Ovary (tissue), 10 donors: ENCODE measurements at places on chromosomes 2 and 18.

DNA sequence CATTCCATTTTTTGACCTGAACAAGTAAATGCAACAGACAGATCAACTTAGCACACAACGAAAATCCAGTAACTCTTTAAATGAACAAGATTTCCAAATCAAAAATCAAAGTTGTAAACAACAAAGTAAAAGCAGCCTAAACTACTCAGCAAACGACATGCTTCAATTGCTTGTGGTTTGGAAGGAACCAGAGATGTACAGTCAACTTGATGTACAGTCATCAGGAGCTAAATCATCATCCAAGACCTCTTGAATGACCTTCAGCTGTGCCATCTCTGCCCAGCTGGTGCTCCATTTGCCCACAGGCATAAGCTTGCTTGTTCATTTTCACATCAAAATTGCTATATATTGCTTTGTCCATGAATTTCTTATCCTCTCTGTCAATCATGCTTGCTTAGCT is 109.8 kb downstream of the UPP2 start:
- no peak for DNase-seq
- H3K4me3 ChIP-seq = no peak overlapping the region
- no peak overlapping the region for H3K27ac ChIP-seq
- no peaks in the 10 kb centered on the region for H3K27me3 ChIP-seq
- no peaks in the 10 kb centered on the region for H3K4me1 ChIP-seq
- no peaks in the 10 kb centered on the region for H3K36me3 ChIP-seq

DNA sequence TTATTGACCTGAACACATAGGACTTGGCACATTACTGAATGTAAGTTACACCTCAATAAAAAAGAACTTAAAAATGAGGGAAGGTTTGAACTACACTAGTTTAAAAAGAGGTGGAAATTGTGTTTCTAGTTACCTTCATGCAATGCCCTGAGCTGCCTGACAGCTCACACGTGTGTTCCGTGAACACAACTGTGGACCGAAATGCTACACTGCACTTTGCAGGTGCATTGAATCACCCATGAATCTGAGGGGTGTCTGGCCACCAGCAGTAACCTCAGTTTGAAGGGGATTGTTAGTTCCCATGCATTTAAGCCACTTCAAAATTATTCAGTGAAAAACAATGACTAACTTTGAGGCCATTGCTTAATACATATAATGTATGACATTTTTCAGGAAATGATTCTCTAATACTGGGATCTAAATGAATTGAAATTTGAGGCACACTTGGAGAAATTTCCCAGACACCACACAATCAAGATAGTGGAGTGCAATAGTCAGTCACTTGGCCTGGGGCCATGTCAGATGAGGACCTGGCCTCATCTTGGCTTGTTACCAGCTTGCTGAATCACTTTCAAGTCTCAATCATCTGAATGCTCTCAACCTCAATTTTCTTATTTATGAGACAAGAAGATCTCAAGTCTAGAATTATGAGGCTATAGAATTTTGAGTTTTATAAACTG is 59.3 kb downstream of the MYL12B start:
- DNase-seq = no peak
- H3K27me3 ChIP-seq = no peaks in the 10 kb centered on the region
- no peak overlapping the region for H3K27ac ChIP-seq
- H3K4me1 ChIP-seq = no peaks in the 10 kb centered on the region
- H3K4me3 ChIP-seq = no peak overlapping the region
- no peaks in the 10 kb centered on the region for H3K36me3 ChIP-seq

- no peak overlapping the region for H3K27ac ChIP-seq
- H3K4me1 ChIP-seq = no peaks in the 10 kb centered on the region
- no peak overlapping the region for H3K4me3 ChIP-seq
- H3K27me3 ChIP-seq = no peaks in the 10 kb centered on the region
- no peak for DNase-seq
- no peaks in the 10 kb centered on the region for H3K36me3 ChIP-seq
Observed at GRCh38 chr2:233811087-233811486, 33.0 kb downstream of the MROH2A start.

GRCh38 chr18:45920367-45920766 is 46.8 kb downstream of the EPG5 start:
- H3K4me1 ChIP-seq = no peaks in the 10 kb centered on the region
- H3K36me3 ChIP-seq = no peaks in the 10 kb centered on the region
- DNase-seq = peak; percentile 69
- no peak overlapping the region for H3K27ac ChIP-seq
- no peaks in the 10 kb centered on the region for H3K27me3 ChIP-seq
- H3K4me3 ChIP-seq = no peak overlapping the region

- H3K27ac ChIP-seq = no peak overlapping the region
- no peaks in the 10 kb centered on the region for H3K27me3 ChIP-seq
- DNase-seq = no peak
- H3K4me1 ChIP-seq = no peaks in the 10 kb centered on the region
- H3K4me3 ChIP-seq = no peak overlapping the region
Observed at GRCh38 chr2:234723400-234723799, 226.5 kb upstream of the ARL4C start.

DNA sequence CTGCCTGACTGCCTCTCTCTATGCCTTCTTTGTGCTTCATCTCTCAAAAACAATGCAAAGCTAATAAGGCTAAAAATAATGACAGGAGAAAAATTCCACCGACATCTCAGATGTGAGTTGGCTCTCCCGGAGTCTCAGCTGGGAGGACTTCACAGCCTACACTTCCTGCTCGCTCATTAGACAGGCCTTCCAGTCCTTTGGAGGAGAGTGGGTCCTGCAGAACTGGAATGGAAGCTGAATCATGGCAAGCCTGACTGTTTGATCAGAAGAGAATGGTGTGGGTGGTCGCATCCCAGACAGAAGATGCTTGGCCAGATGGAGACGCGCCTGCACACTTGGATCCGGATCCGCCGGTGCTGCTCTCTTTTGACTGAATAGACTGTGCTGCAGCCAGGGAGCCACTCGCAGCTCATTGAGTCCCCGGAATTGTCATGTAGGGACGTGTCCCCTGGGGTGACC is 49.7 kb downstream of the TRIB2 start:
- H3K27me3 ChIP-seq = no peaks in the 10 kb centered on the region
- no peak overlapping the region for H3K4me3 ChIP-seq
- H3K36me3 ChIP-seq = no peaks in the 10 kb centered on the region
- no peak for DNase-seq
- no peak overlapping the region for H3K27ac ChIP-seq

- no peaks in the 10 kb centered on the region for H3K27me3 ChIP-seq
- H3K36me3 ChIP-seq = no peaks in the 10 kb centered on the region
- peaks cover 21% of the 10 kb centered on the region for H3K4me1 ChIP-seq
- no peak overlapping the region for H3K27ac ChIP-seq
Observed at GRCh38 chr2:85763132-85763531, 9.3 kb downstream of the ATOH8 start.

DNA sequence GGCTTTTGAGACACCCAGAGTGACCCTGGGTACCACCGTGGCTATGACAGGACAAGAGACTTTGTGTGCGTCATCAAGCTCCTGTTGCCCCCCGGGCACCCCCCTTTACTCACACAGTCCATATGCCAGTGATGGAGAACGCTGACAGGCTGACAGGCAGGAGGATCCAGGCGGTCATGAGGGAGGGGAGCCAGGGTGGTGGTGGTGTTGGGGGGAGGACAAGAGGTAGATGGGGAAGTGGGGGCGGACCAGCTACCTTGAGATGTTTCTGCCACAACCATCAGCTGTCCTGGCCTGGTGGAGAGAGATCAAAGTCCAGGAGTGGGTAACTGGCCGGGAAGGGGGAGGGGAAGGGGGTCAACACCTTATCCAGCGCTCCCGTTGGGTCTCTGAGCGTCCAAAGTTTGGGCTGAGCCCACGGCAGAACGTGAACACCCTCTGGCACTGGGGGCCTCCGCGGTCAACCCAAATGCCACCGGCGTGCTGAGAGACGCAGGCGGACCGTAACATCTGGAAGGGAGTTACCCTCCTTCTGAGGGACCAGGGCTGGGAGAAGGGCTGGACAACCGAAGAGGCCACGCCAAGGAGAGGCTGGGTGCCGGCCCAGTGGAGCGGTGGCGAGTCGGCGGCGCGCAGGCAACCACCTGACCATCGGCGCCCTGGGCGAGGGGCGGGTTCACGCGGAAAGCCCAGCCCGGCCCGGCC is 575 bp downstream of the TMEM150A start:
- peak overlapping the region; percentile 79 for H3K4me3 ChIP-seq
- peaks cover 8% of the 10 kb centered on the region for H3K4me1 ChIP-seq
- peak; percentile 67 for DNase-seq
- H3K36me3 ChIP-seq = no peaks in the 10 kb centered on the region

DNA sequence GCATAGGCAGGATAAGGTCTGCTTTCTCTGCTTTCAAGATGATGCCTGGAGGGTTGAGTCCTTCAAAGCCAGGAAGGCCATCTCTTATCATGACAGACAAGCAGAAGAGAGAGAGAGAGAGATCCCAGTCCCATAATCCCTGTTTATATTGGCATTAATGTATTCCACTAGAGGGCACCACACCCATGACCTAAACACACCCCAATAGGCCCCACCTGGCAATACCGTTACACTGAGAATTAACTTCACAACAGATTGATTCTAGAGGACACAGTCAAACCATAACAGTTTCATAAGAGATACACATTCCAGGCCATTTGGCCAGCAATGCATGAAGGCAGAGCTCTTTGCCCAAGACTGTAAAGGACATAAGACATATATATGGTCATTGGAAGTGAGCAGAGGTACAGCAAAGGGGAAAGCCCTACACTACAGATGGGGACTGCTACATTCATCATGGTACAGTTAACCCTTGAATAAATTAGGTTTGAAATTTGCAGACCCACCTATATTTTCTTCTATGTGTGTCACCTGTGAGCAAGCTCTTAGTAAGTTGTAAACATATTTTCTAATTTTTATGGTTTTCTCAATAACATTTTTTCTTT is 1516.1 kb downstream of the RPIA start:
- no peak overlapping the region for H3K4me3 ChIP-seq
- H3K36me3 ChIP-seq = no peaks in the 10 kb centered on the region
- no peaks in the 10 kb centered on the region for H3K27me3 ChIP-seq
- no peak for DNase-seq

DNA sequence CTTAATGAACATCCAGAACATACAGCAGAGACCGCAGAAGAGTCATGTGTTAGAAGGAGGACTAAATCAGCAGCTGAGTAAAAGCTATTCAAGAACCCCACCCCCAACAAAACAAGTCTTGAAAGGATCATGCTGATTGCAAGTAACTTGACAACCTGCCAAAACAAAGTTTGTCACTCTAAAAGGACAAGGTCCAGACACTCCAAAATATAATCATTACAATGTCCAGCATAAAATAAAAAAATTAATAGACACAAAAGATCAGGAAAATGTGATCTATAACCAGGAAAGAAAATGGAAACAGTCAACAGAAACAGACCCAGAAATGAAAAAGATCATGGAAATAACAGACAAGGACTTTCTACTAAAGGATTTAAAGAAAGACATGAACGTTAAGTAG is 28.5 kb downstream of the CCDC88A start:
- H3K27me3 ChIP-seq = no peaks in the 10 kb centered on the region
- no peak overlapping the region for H3K4me3 ChIP-seq
- H3K27ac ChIP-seq = no peak overlapping the region
- no peaks in the 10 kb centered on the region for H3K4me1 ChIP-seq
- H3K36me3 ChIP-seq = no peaks in the 10 kb centered on the region

GRCh38 chr2:74835831-74836674 is 2.1 kb downstream of the HK2 start:
- no peak overlapping the region for H3K27ac ChIP-seq
- H3K27me3 ChIP-seq = no peaks in the 10 kb centered on the region
- peaks cover 6% of the 10 kb centered on the region for H3K4me1 ChIP-seq
- no peak for DNase-seq

DNA sequence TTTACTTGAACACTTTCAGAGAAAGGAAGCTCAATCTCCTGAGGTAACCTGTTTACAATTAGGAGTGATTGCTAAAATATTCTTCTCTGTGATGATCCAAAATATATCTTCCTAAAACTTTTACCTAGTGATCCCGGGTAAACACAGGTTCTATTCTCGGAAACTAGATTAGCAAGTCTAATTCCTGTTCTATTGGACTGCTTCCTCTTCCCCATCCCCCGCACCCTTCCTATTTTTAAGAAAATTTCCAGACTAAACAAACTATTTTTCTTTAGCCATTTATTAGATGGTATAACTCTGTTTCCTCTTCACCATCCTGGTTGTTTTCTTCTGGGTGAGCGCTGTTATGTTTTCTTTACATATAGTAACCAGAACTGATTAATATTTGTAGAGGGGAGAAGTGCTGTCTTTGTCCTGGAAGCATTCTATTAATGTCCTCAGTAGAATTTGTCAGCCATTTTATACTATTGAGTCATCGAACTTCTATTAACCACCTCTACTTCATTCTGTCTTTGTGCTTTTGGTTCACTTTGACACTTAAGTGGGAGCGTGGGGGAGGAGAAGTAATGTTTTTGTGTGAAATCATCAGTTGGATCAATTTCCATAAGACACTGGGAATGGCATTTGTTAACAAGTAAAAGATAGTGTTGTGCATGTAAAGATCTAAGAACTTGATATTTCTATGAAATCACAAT is 31.8 kb downstream of the CREB1 start:
- no peaks in the 10 kb centered on the region for H3K4me1 ChIP-seq
- H3K4me3 ChIP-seq = no peak overlapping the region
- H3K27ac ChIP-seq = no peak overlapping the region
- H3K36me3 ChIP-seq = no peaks in the 10 kb centered on the region

- no peaks in the 10 kb centered on the region for H3K36me3 ChIP-seq
- no peaks in the 10 kb centered on the region for H3K4me1 ChIP-seq
- no peak overlapping the region for H3K27ac ChIP-seq
- no peak for DNase-seq
- no peak overlapping the region for H3K4me3 ChIP-seq
Observed at GRCh38 chr2:47644351-47644750, 138.6 kb upstream of the MSH6 start.

- H3K27me3 ChIP-seq = no peaks in the 10 kb centered on the region
- H3K36me3 ChIP-seq = no peaks in the 10 kb centered on the region
- no peak for DNase-seq
- H3K4me1 ChIP-seq = no peaks in the 10 kb centered on the region
- H3K4me3 ChIP-seq = no peak overlapping the region
Observed at GRCh38 chr2:132678483-132678882, 8.5 kb upstream of the LYPD1 start.

GRCh38 chr2:99812426-99812825 is 322.6 kb upstream of the REV1 start:
- H3K27ac ChIP-seq = no peak overlapping the region
- no peaks in the 10 kb centered on the region for H3K4me1 ChIP-seq
- no peak for DNase-seq
- no peaks in the 10 kb centered on the region for H3K36me3 ChIP-seq

DNA sequence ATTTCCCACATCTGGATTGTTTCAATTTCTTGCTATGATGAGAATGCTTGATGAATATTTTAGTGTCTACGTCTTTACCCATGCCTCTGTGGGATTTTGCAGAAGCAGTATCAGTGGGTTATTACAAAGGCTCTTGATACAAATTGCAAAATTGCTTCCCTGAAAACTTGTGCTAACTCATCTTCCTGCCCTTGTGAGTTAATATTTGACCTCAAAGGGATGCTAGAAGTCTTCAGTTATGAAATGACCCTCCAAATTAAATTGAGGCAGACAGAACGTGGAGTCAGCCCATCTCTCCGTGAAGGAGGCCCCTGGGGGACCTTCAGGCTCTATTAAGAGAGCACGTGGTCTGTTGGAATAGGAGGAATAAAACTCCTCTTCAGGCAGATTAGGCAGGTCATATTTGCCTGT is 239.2 kb upstream of the HS6ST1 start:
- H3K36me3 ChIP-seq = no peaks in the 10 kb centered on the region
- H3K4me1 ChIP-seq = no peaks in the 10 kb centered on the region
- DNase-seq = no peak
- no peak overlapping the region for H3K27ac ChIP-seq
- H3K27me3 ChIP-seq = no peaks in the 10 kb centered on the region

- no peaks in the 10 kb centered on the region for H3K4me1 ChIP-seq
- no peak for DNase-seq
- no peak overlapping the region for H3K4me3 ChIP-seq
- no peaks in the 10 kb centered on the region for H3K36me3 ChIP-seq
- no peaks in the 10 kb centered on the region for H3K27me3 ChIP-seq
Observed at GRCh38 chr2:46803911-46804670, 111.5 kb downstream of the MCFD2 start.
